Cortex of kidney (tissue), 1 donor: ENCODE measurements at places on chromosomes 1 and 21.

DNA sequence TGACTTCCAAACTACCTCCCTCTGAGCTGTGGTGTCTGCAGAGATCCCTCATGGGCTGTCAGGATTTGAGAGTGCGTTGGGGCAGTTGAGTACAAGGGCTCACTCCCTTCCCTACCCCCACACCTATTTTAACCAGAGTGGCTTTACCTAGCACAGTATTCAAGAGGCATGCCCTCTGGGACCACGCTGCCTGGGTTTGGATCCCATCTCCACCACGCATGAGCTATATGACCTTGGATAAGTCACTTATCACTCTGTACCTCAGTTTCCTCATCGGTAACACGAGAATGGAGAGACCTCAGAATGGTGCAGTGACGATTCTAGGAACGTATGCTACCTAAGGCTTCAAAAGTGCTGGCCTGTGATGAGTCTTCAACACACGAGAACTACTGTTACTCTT, 147.3 kb upstream of the WNT4 start:
- no peak for DNase-seq

DNA sequence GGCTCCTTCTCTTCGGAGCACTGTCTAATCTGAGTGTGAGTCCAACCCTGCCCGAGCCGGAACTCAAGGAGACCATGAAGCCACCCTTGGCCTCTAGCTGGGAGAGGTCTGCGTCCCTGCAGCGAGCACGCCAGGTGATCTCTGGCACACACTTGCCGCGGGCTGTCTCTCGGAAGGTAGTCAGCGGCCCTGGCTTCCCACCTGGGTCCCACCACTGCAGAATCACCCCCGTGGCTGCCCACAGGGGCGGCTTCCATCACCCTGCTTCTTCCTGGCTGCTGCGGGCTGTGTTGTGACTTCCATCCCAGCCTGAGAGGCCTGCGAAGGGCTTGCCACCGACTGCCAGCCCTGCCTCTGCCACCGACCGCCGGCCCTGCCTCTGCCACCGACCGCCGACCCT, 17.0 kb downstream of the FAAP20 start:
- no peak for DNase-seq

DNA sequence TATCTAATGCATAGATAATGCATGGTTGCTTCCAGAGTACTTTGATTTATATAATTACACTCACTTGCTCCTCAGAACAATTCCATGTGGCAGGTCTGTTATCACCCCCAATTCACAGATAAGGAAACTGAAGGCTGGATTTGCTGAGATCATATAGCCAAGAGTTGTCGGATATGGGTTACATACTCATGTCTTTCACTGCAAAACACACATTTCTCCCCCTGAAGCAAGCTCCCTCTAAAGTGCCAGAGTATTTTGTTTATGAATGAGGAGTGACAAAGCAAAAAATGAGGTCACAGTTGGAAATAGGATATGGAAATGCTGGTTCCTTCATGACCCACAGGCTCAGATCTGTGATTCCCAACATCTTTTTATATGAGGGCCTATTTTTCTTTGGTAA, 134.2 kb downstream of the ROR1 start:
- no peak for DNase-seq

- no peak for DNase-seq
Measured at GRCh38 chr1:109090196-109091077, at the start of gene TMEM167B. Gene TMEM167B (plus strand): TSS chr1:109090764. CDS start chr1:109090873, 109 bp downstream.

DNA sequence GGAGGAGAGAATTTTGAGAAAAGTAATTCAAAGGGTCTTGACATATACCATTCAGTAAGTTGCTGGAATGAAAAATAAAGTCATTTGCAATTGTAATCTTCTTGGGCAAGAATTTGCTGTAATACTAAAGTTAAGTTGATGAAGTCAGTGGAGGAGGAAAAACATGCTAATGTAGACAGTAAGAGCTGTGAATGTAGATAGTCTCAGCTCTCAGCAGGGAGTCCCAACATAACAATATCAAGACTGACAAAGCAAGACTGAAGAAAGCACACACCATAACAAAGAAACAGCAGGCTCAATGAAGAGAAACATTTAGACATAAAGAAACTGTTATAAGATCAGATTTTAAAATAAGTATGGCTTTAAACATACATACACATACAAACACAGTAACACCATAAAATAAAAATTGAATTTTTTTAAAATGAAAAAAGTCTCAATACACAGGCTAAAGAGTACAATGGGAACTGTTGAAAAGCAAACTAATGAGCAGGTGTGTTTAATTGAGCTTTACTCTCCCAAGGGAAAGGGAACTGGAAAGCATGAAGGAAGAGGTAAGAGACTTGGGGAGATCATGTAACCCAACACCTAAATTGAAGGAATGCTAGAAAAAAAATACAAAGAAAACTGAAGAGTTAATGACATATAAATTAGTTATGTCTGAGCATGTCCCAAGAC, 336.3 kb upstream of the NCAM2 start:
- DNase-seq = no peak

DNA sequence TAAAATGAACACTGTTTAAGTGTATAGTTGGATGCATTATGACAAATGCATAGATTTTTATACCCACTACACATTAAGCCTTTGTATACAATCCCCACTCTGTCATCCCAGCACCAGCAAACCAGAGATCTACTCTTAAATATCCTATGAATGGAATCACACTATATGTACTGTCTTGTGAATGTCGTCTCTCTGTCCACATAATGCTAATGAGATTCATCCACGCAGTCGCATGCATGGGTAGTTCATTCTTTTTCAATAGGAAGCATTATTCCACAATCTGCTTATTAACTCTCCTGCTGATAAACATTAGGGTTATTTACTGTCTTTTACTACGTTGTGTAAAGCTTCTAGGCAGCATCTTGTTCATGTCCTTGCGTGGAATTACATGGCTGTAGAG, 892.3 kb downstream of the LTN1 start:
- DNase-seq = no peak
